ENCODE measurements at places on chromosomes 5 and 9.

DNA sequence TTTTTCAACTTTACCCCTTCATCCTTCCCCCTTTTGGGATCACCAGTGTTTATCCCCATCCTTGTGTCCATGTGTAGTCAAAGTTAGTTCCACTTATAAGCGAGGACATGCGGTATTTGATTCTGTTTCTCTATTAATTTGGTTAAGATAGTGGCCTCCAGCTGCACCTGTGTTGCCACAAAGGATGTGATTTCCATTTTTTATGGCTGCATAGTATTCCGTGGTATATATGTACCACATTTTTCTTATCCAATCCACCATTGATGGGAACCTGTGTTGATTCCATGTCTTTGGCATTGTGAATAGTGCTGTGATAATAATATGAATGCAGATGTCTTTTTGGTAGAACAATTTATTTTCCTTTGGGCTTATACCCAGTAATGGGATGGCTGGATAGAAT lies 252.4 kb downstream of the ARRDC3 start:
- DNase-seq: no peak

GRCh38 chr5:173496129-173496882 lies 120.1 kb downstream of the BOD1 start:
- DNase-seq: peak; percentile 82

- no peak for DNase-seq
These were observed 30.5 kb downstream of the CNTFR start for GRCh38 chr9:34558919-34559623.

GRCh38 chr5:69292306-69292705 lies 40.3 kb downstream of the CCDC125 start:
- DNase-seq: no peak

DNA sequence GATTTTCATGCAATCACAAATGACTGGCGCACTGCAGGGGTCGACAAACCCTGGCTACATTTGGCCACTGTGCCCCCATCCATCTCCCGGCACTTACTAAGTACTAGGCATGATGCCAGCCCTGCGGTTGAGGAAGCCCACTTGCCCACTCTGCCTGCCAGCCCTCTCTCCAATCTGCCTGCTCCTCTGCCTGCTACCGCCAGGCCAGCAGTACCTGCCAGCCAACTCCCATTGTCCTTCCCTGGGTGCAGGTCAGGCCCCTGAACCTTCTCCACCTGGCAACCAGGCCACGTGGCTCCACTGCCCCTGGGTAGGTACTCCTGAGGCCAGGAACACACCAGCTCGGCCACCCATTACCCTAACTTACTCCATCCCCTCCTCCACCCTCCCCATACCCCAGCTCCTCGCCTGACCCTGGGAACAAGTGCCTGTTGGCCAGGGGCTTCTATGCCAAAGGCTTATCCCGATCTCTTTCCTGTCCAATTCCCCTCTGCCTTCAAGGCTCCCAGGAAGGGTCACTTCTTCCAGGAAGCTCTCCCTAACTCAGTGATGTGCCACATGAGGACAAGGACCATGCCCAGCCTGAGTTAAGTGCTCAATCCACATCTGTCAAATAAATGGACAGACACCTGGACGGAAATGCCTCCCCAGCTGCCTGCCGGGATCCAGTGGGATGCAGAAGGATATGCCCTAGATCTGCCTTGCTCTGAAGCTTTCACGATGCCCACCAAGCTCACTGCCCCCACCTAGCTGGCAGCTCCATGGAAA lies 6.6 kb downstream of the EEIG1 start:
- DNase-seq: no peak

DNA sequence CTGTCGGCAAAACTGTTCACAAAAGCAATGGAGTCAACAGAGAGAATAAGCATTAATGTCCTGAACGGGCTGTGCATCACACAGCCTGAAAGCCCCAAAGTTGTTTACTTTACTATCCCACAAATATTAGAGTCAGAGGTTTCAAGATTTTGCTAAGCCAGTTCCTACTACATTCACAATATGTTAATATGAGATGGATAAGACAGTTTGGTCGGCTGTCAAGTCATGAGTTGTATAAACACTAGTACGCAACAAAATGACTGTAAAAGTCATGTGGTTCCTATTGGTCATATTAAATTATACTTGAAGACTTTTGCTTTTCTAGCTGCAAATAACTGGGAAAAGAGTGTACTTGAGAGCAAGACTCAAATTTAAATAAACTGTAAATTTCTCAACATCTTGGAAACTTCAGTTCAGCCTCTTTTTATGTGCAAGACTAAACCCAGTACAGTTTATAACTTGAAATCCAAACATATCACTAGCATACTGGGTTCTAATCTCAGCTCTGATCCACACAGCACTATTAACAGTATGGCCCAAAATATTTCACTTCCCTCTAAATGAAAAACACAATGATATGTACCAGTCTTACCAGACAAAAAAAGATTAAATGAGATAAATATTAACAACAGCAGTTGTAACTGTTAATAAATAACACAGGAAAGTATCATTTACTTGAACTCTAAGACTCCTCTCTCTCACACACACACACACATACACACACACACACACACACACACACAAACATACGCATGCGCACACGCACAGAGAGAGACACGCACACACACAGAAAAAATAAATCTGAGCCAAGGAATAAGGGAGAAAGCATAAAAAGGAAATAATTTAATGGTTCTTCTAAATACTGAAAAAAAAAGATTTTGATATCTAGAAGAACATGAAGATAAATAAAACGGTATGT lies 33.1 kb downstream of the FANCC start:
- DNase-seq: no peak

DNA sequence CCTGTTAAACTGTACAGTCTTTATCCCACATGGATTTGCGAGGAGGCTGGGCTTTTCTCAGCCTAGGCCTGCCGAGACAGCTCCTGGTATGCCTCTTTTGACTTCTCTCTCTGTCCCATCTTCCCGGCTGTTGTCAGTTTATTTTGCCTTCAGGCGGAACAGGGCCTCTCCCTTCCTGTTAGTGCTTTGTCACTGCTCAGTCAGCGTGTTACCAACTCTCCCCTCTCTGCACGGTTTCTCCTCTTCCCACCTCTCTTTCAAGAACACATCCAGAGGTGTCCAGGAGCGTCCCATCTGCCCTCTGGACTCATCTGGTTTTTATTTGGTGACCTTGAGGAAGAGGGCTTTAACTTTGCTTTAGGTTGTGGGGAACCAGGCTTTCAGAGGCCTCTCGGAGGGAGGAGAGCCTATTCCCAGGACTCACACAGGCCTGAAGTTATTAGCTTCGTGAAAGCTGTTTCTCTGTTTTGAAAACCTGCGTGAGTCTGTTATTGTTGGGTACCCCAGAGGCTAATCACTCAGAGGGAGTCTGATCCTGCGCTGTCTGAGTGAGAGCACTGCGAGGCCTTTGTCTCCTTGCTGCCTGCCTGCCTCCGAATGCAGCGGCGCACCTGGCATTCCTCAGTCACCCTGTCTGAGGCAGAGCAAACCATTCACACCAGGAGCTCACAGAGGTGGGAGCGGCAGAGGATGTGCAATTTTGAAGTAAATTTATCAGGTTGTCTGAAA lies 234.4 kb upstream of the MPDZ start:
- no peak for DNase-seq

DNA sequence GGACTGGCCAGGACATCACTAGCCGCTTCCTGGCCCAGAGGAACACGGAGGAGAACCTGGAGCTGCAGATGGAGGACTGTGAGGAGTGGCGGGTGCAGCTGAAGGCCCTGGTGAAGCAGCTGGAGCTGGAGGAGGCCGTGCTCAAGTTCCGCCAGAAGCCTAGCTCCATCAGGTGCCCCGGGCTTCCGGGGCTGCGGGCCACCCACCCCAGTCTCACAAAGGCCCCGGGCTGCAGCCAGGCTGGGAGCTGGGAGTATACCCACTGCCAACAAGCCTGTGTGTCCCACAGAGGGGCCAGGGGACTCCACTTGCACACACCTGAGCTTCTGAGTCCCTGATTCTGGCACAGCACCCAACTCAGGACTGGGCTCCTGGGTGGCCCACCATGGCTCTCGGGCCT lies 1.7 kb upstream of the RABL6 start:
- DNase-seq: peak; percentile 28

DNA sequence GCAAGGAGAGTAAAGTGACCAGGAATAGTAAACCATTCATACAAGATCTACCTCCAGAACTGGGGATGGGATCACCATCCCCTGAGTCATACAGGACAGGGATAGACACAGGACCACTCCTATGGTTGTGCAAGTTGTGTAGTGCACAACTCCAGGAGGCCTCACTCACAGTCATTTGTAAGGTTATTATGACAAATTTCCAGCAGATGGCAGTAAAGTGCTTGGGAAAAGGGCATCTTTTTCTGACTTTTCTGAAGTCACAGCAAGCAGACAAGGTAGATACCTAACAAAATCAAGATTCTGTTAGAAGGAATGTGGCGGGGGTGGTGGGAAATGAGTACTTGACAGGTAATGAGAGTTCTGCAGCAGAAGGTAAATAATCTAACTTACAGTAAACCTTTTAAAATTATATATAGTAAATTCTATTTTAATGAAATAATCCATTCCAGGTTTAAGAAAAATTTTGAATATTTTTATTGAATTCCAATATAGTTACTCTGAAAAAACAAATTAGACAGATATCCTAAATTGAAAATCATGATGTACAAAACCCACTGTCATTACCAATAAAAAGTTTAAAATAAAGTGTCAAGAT lies 16.7 kb upstream of the KIF27 start:
- DNase-seq: no peak

DNA sequence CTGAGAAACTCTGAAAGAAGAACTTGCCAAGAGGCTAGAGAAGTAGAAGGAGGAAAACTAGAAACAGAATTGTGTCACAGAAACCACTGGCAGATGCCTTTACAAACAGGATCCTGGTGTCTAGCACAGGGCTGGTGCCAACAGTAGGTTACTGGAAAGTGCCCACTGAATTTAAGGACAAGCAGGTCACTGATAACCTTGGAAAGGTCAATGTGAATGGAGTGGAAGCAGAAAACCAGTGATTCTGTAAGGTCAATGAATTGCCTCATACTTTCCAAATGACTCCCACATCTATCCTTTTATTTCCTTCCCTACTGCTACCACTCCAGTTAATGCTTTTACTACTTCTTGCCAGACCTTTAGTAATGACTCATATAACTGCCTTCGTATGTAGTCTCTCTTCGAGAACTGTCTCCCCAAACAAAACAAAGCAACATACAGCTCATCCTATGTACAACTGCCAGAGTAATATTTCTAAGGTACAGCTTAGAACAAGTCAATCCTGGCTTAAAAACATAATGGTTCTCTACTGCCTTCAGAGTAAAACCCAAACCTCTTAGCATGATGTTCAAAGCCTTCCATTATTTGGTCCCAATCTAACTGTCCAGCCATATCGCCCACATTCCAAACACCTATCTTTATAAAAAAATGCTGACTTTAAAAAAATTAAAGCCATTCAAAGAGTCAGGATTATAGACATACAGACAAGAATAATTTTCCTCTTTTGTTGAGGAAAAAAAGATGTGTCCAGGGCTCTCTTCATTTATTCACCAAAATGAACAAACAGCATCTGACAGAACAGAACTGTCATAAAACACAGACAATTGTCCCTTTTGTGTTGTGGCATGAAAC lies 52.5 kb downstream of the NR3C1 start:
- DNase-seq: no peak

DNA sequence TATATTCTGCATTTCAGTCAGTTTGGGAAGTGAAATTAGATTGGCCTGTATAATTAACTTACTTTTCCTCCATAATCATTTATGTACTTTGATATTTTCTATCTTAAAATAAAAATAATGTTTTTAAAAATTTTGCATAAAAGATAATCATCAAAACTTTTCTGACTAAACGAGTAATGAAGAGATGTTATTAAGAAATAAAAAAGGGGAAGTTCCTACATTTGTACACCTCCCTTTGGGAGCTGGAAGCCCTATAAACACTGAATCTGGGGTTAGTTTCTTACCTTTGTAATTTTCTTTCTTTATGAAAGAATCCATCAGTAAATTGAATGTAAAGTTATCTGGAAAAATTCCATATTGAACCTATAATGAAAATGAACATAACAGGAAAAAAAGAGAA lies 86.2 kb downstream of the MRPS27 start:
- DNase-seq: no peak

DNA sequence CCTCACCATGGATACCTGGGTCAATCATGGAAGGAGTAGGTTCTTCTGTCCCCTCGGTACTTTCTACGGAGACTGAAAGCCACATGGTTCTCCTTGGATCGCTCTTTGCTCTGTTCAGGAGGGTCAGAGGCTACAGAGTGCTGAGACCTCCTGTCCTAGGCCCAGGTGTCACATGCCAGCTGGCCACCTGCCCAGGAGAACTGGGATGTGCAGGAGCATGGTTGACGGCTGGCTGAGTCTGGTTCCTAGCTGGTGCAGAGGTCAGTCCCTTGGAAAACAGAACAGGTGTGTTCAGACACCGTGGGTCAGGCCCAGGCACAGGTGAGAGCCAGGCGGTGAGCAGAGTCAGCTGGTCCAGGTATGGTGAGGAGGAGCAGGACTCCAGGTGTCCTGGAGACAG lies 416.3 kb downstream of the IRX1 start:
- DNase-seq: no peak

DNA sequence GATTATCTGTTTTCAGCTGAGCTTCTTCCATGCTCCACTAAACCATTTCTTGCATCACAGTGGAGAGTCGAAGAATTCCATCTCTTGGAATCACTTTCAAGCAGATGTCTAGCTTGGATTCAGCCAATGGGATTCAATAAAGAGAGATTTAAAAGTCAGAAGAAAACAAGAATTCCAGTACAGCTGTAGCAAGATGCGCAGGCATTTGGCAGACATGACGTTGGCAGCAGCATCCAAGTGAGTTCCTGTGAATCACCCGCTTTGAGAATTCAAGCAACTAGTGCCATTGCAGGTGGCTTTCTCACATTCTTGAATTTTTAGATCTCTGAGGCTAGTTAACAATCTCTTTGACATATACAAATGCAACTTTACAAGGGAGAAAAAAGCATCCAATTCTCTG lies 467.0 kb downstream of the CDH10 start:
- no peak for DNase-seq

DNA sequence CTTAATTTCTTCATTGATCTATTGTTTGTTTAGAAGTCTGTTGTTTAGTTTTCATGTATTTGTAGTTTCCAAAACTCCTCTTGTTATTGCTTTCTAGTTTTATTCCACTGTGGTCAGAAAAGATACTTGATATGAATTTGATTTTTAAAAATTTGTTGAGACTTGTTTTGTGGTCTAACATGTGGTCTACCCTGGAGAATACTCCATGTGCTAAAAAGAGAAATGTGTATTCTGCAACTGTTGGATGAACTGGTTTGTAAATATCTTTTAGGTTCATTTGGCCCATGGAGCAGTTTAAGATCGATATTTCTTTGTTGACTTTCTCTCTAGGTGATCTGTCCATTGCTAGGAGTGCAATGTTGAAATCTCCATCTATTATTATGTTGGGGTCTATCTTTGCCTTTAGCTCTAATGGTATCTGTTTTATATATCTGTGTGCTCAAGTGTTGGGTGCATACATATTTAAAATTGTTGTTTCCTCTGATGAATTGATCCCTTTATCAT lies 150.6 kb upstream of the ATP10B start:
- DNase-seq: no peak

GRCh38 chr5:116575326-116576052 lies 866 bp upstream of the SEMA6A start:
- peak; percentile 38 for DNase-seq

GRCh38 chr5:10700516-10700915 lies 60.5 kb downstream of the DAP start:
- DNase-seq: no peak

GRCh38 chr9:131593091-131593820 lies 47.9 kb downstream of the PRRT1B start:
- no peak for DNase-seq

All from left ventricle myocardium superior (tissue), 1 donor.